ENCODE measurements at places on chromosomes 3 and 15. TPM values are rescaled to one million over a fixed set of nuclear protein-coding genes. Genes with fewer than 3 reads are reported as not detected.
A peak's percentile ranks its signal among the peaks of the same experiment; 100 is the strongest.

ELL3 gene
- total RNA-seq: 1.3 TPM

GPR149 gene
- not detected for total RNA-seq

IL17RB gene
- 3.1 TPM for total RNA-seq

DNA sequence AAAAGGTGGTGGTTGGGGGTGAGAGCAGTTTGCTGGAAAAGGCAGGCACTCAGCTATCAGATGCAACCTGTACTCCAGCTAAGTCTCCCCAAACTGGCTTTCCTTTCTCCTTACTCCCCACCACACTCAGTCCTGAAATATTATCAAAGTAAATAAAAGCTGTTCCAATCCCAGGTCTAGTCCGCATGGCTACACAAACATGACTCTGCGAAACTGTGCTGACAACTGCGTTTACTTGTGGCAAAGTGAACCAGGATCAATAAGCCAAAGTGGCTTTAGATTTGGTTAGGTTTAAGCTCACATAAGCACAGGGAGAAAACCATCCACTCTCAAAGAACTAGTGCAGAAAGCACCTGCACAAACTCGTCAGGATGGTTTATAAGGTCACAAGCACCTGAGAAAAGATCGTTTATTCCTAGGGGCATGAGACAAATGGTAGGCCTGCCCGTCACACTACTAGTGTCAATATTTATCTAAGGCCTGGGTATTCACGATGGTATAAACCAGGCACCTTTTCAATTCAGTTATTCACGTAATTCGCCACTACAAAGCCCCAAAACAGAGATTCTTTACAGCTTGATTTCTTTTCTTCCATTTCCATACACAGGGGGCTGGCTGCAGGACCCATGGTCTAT is 25.3 kb downstream of the LRIG1 start:
- no peak for DNase-seq

DNA sequence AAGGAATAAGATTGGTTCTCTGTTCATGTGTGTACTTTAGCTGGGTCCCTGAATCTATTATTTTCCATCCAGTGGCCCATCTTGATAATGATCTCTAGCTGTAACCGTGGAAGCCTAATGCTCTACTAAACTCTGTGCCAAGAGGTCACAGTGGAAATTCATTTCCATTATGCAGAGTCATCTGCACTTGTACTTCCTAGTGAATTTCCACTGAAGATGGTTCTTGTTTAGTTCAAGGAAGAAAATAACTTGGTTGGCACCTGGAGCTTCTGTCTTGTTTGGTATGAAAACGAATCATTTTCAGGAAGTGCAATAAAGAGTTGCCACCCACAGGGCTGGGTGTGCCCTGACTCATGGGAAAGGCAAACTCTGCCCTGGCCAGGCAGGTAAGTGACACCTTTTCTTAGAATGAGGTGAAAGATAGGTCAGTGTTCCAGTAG is 10.3 kb downstream of the LPP start:
- DNase-seq: no peak

DNA sequence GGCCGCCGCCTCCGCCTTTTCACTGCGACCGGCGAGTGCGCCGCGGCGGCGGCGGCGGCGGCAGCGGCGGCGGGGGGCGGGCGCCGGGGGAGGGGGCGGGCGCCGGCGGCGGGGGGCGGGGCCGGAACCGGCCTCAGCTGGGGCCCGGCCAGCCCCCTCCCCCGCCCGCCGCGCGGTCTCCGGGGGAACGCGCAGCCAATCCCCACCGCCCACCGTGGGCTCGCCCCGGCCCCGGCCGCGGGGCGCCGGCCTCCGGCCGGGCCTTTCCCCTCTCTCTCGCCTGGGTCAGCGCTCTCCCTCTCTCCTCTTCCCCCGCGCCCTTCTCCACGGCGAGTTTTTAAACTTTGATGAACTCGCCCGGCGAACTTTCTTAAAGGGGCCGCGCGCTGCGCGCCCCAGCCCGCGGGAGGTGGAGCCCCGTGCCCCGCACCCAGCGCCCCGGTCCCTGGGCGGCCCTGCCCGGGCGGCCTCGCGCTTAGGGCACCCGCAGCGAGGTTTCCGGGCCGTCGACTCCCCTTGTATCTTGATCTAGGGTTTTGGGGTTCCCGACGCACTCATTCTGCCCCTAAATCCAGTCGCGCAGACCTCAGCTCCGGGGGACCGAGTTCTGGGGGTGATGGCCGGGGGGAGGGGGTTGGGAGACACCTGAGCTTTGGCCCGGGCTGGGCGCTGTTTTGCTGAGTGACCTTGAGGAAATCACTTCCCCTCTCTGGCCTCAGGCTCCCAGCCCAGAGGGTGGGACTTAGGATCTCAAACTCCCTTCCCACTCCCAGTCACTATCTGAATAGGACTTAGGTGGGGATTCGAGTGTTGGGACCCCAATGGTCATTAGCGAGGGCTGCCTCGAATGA is at the start of gene RBPMS2:
Gene RBPMS2, minus strand, starts transcription at position 39 of the 851 bp plus-strand sequence. CDS start 270 bp downstream, outside the sequence.
- DNase-seq: peak; percentile 70

PODXL2 gene
- 1.5 TPM for total RNA-seq

NEK11 gene
- 1.2 TPM for total RNA-seq

GRCh38 chr15:49223536-49224274 is 53.7 kb downstream of the GALK2 start:
- no peak for DNase-seq

GRCh38 chr3:139302084-139302800 is 41.6 kb upstream of the MRPS22 start:
- DNase-seq: peak; percentile 53

- DNase-seq: no peak
Measured at GRCh38 chr3:63934041-63934866, 22.1 kb upstream of the SCAANT1 start.

DNA sequence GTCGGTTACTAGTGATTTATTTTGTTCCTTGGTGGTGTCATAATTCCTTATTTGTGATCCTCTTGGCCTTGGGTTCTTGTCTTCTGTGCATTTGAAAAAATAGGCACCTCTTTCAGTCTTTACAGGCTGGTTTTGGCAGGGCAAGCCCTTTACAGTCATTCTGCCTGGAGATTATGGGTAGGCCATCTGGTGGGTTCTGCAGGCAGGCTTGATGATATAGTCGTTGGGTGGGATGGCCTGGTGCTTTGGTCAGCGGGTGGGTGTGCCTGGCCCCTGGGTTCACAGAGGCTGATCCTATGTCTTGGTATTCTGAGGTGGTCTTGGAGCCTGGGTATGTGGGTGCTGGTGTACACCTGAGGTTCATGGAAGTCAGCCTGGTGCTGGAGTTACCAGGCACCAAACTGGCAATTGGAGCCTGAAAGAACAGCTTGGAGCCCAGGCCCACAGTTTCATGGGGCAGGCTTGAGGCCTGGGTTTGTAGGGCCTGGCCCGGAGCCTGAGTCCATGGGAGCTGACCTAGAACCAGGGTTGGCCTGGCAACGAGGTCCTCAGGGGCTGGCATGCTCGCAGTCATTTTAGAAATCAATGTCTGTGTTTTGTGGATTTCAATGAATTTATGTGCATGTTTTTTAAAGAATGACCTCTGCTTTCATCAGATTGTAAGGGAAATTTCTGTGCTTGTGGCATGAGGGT is 63.3 kb downstream of the DOCK3 start:
- no peak for DNase-seq

RNU5B-1 gene
- 40.8 TPM for total RNA-seq

DNA sequence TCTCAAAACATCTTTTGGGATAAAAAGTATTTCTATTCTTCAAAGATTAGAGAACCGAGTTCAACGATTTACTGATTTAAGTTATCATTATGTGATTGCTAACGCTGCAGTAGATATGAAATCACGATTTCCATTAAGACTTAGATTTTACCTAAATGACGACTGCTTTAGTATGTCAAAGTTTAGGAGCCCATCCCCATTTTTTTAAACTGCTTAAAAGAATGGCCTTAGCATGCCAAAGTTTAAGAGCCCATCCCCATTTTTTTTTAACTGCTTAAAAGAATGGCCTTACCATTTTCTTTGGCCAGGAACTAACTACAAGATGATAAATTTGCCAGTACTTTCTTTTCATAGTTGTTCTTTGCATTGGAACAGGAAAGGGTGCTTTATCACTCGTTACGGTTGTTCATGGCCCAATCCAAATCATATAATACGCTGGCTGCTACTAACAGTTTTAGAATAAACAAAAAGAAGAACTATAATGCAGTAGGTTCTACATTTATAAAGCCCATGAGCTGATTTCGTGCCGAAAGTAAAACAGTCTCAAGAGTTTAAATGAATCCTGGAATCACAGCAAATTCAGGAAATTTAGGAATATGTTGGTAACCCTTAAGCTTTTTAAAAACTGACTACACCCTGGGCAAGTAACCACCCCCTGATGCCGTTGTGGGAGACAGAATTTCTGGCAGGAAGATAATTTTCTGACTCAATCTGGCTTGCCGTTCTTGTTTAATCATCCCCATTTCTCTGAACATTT is 869 bp upstream of the TSC22D2 start:
- DNase-seq: no peak

DNA sequence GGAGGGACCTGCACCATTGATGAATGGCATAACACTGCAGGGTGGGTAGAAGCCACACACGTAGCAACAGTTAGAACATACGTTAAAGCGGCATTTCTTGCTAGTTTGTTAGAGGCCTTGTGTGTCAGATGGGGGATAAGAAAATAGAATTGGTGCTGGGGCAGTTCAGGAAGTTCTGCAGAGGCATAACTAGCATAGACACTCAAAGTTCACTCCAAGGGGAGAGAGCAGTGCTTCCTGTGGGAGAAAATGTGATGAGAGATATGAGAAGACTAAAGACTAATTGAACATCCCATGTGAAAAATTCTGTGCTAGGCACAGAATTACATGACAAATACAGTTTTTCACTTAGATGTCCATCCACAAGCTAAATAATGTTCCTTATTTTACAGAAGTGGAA is 327.1 kb downstream of the ZNF621 start:
- DNase-seq: no peak

NMNAT3 gene
- total RNA-seq: 15.0 TPM

GRCh38 chr3:194070634-194071409 is 65.1 kb upstream of the HES1 start:
- DNase-seq: peak; percentile 94

IGSF10 gene
- total RNA-seq: 1.9 TPM

ARRDC4 gene
- total RNA-seq: 15.8 TPM

DNA sequence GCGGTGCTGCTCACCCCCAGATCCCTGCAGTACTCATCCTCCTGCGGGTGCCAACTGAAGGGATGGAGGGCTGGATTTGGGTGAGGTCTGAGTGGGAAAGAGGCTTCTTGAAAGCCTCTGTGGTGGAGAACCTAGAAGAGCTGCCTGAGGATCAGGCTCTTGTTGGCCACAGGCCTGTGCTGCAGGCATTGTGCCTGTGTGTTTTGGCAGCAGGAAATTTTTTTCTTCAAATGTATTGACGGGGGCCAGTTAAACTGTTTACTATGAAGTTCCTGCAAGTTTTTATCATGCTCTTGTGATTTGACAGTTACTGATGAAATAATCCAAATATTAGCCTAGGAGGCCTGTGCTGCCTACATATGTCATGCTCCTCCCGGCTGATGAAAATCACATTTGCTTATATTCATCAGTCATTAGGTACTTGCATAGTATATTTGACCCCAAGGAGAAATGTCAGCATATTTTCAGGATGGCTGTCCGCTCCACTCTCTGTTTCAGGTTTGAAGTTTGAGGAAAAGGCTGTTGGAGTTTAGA is 103.1 kb downstream of the THSD4 start:
- DNase-seq: no peak

GRCh38 chr3:127069814-127070440 is 87.0 kb downstream of the PLXNA1 start:
- no peak for DNase-seq

CRABP1 gene
- not detected for total RNA-seq

DNA sequence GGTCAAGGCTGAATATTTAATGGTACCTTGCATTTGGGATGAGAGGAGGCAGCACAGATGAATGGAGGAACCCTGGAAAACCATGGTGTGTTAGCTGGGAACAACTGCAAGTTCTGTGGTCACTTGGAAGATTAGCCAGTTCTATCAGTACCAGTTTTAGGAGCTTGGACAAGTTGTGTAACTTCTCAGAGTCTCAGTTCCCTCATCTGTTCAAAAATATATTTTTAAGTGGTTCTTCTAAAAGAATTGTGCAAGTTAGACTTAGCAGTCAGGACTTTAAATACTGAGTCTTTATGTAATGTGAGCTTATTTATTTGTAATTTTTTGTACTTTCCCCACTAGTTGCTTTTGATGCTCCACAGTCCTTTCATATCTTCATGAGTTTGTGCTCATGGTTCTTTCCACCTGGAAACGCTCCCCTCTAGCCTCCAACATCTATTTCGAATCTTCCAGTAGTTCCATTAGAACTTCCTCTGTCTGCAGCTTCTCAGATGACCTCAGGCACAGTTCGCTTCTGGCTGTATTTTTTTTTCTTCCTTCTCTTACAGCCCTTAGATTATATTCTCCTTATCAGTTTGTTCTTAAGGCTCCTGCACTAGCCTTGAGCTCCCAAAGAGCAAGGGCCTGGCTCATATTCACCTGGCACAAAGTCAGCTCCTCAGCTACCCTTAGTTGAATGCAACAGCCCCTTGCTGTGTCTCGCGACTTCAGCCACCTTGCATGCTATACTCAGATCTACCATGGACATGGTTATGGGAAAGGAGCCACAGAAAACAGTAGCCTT is 27.1 kb downstream of the ITPR1 start:
- DNase-seq: no peak

GRCh38 chr3:122199552-122199951 is 16.1 kb downstream of the CASR start:
- DNase-seq: no peak

ADAMTS7 gene
- 37.9 TPM for total RNA-seq

WNT7A gene
- total RNA-seq: not detected

- no peak for DNase-seq
Measured at GRCh38 chr3:172630316-172630715, 80.6 kb downstream of the NCEH1 start.

TRAK1 gene
- total RNA-seq: 323 TPM

ZDHHC23 gene
- 3.4 TPM for total RNA-seq

DNA sequence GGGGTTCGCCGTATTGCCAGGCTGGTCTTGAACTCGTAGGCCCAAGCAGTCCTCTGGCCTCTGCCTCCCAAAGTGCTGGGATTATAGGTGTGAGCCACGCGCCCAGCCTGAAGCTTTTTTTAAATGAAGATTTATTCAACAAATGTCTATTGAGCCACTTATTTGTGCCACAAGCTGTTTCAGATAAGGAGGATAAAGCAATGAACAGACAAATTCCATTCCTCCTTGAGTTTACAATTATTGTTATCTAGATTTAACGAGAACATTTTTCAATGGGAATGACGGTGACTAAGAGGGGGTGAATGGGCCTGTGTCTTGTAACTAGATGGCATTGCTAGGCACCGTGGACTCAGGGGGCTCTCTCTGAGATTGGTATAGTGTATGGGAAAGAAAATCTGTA is 10.2 kb downstream of the PPARG start:
- no peak for DNase-seq

- DNase-seq: no peak
Measured at GRCh38 chr3:181239441-181239840, 249.9 kb upstream of the DNAJC19 start.

Data from left ventricle myocardium superior (tissue), 1 donor.